HCT116 (cell line): ENCODE measurements at places on chromosomes 5 and 9.

DNA sequence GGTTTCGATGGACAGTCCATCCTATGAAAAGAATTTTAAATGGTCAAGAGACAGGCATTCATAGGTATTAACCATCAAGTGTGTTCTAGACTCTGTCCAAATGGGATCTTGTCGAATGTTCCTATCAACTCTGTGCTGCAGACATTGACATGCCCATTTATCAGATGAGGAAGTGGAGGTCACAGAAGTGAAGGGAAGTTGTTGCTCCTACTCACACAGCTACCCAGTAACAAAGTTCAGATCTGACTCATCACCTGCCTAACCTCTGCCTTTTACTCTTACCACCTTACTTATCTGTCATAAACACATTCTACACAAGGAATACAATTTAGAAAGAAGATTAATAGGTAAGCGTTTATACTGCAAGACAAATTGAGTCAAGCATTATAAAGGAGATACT lies 426.2 kb upstream of the BRINP1 start:
- no peak for DNase-seq

GRCh38 chr5:10090074-10090473 lies 159.6 kb downstream of the ATPSCKMT start:
- DNase-seq: no peak

- DNase-seq: no peak
These were observed 3.8 kb downstream of the NR2F1-AS1 start for GRCh38 chr5:93576994-93577853.

DNA sequence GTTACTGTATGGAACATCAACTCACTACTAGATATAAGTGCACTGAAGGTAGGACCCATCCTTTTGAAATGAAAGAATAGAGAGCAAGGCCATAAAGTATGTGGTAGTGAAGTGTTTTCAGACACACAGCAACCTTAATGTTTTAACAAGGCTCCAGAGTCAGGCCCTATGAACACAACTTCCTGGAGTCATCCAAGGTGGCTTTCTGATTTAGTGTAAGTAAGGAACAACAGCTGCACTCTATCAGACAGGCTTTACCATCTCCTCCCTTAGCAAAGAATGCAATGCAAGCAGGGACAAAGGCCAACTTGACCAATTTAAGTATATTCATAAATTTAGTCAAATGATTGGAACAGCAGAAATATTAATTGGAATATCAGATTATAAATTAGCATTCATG lies 90.1 kb downstream of the MPDZ start:
- no peak for DNase-seq

- peak; percentile 93 for DNase-seq
These were observed 1.3 kb upstream of the ITGA2 start for GRCh38 chr5:52987711-52988331.

DNA sequence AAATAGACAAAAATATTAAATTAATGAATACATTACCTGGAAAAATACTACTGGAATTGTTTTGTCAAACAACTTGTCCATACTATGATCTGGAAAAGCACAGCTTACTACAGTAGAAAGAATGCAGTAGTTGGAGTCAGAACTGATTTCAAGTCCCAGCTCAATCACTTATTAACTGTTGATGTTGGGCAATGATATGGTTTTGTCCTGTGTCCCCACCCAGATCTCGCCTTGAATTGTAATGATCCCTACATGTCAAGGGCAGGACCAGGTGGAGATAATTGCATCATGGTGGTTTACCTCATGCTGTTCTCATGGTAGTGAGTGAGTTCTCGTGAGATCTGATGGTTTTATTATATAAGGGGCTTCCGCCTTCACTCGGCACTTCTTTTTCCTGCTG lies 247.5 kb downstream of the CD180 start:
- DNase-seq: no peak
